ENCODE measurements at places on chromosomes 5 and 9.

DNA sequence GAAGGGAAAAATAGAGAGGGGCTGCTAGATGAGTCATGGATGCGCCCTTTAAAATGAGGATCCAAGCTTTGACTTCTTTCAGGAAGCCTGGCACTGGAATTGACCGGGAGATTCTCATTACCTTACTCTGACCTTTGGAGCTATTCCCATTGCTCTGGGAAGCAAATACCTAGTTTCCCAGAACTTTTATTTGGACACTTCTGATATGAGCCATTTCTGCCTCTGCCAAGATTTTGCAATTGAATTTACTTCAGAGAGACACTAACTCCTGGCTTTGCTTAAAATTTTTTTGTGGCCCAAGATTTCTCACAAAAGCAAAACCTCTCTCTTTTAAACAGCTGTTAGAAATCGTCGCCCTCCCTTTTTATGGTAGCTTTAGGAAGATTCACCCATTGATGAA, 15.7 kb upstream of the AGXT2 start:
- DNase-seq: no peak

- DNase-seq: no peak
Measured at GRCh38 chr5:41925555-41925951, 472 bp downstream of the FBXO4 start.

DNA sequence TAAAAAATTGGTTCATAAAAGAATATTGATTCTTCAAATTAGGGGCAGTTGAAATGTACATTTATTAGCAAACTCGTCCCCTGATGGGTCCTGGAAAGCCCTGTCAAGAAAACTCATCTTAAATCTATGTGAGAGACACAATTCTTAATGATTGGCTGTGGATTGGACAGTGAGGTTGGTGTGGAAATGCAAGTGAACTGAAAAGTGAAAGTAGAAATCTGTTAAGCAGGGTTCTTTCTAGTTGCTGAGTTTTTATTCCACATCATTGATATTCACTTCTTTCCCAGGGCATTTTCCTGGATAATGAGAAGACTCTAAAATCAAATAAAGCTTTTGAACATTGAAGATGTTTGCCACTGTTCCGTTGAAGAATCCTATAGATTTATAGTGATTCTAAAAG, 292.4 kb downstream of the MAST4 start:
- no peak for DNase-seq

DNA sequence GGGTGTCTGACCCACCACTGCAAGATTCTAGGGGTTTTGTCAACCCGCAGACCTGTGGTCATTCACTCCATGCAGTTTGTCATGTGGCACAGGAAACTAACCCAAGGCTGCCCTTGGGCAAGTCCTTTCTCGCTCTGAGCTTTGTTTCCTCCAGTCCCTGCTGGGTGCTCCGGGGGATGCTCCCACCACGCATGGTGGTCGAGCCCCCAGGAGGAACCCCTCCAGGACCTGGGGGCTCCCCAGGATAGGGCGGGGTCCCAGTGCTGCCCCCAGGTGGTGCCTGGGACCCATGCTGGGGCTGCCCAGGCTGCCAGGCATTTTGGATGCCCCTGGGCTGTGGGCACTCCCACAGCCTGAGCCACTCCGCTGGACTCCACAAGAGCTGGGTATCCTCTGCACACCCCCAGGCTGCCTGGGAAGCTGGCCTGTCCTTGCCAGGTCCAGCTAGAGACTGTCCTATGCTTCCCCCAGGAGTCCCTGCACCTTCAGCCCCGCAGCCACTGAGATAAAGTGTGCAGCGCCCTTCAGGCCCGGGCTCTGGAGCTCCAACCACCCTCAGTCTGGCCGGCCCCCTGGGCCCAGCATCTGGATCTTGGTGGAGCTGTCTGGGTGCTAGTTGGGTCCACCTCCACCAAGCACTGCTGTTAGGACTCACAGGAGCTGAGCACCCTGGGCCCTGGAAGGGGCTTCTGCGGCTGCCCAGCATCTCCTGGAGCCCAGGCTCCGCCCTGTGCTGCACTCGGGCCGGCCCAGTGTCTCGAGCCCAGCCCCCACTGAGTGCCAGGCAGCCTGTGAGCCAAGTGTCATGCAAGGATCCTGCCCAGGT, 104.3 kb downstream of the PHF2 start:
- DNase-seq: no peak

- DNase-seq: no peak
Measured at GRCh38 chr9:134630393-134630790, 11.2 kb upstream of the COL5A1 start.

DNA sequence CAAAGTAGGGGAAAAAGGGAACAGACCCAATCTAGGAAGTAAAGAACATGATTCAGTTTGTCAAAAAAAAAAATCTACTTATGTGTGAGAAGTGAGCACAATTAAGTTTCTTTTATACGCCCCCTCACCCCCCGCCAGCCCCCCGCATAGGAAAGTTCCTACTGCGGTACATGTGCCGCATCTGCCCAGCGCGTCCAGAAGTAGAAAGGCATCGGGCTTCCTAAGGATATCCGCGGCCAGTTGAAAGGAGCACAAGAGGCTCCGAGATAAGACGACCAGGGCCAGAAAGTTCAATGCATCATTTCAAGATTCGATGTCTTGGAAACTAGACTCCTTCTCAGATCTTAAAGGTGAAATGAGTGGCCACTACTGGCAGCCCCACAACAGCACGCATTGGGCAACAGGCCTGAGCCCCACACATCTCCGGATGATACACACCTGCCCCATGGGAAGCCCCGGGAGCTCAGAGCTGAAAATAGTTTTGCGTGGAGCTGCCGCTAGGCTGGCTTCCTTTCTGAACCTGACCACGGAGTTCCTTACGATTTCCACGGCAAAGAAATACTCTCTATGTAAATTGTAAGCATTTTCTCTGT, 203.9 kb downstream of the RAB3C start:
- DNase-seq: no peak

- no peak for DNase-seq
Measured at GRCh38 chr9:101512116-101512515, 21.5 kb upstream of the RNF20 start.

- no peak for DNase-seq
Measured at GRCh38 chr9:125513303-125513667, 193.7 kb downstream of the MAPKAP1 start.

Data from stimulated activated CD8-positive, alpha-beta memory T cell treated with anti-CD3 and anti-CD28 coated beads, Interleukin-7, amount 100 ng/mL, for 48 hours (primary cell).